ENCODE measurements at places on chromosomes 13 and 19. TPM values are rescaled to one million over a fixed set of nuclear protein-coding genes. Genes with fewer than 3 reads are reported as not detected.

NCR1 gene
- total RNA-seq: not detected

STARD13 gene
- 0.41 TPM for total RNA-seq

ZNF57 gene
- total RNA-seq: 2.7 TPM

JAK3 gene
- 184 TPM for total RNA-seq

GGN gene
- 0.11 TPM for total RNA-seq

AKT2 gene
- 138 TPM for total RNA-seq

ZNF331 gene
- 14.6 TPM for total RNA-seq

IGFL1 gene
- total RNA-seq: not detected

MEF2B gene
- 2.3 TPM for total RNA-seq

FGF22 gene
- total RNA-seq: not detected

TEX29 gene
- total RNA-seq: 0.27 TPM
